ENCODE measurements at places on chromosomes 1 and 21.
A peak's percentile ranks its signal among the peaks of the same experiment; 100 is the strongest.

DNA sequence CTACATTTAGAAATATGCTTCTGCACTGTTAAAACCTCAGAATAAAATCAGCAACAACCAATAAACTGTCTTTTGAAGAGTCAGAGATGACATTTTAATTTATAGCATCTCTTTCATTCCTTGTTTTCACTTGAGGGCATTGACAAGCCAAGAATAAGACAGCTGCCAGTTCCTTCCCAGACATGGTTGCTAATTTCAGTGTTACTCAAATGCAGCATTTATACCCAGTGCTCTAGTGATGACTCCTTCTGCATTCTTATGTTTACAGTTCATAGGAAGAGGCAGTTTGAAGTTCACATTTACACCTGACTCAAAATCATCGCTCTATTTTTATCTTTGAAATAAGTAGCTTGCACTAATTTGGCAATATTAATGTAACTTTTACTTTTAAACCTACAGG lies 44.9 kb downstream of the PLA2G4A start:
- DNase-seq: no peak

GRCh38 chr21:35034203-35034926 lies 14.7 kb downstream of the RUNX1 start:
- DNase-seq: peak; percentile 20

DNA sequence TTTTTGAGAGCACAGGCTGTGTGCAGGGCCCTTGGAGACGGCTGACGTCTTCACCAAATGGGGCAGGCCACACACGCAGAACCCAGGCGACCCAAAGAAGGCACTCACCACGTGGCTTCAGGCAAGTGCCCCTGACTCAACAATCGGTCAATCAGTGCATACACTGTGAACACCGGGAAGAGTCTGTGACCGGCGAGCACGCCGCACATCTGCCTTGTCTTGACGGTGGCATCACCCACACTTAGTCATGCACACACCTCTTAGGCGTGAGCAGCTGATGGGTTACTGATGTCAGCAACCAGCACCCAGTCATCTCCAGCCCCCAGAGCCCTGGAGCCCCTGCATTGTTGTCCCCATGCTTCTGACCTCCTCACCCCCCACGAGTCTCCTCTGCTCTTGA lies 4.9 kb upstream of the LRRC3 start:
- peak; percentile 34 for DNase-seq

- no peak for DNase-seq
These were observed 27.7 kb upstream of the CSF3R start for GRCh38 chr1:36510418-36510817.

DNA sequence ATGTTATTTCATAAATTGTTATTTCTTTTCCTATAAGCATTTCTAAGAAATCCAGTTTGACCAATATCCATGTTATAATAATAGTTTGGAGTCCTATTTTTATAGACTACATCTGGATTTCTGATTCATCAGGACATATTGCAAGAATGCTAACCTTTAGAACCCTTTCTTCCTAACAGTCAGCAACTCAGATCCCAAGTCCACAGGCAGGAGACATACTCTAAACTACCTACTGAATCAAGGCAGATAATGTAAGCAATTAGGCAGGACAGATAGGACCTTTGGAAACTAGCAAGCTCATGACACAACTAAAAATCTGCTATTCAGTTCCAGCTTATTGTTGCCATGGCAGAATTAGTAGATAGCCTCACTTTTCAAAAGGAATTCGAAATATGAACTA lies 104.1 kb downstream of the DENND1B start:
- no peak for DNase-seq

- DNase-seq: peak; percentile 28
These were observed 27.0 kb upstream of the SMYD3 start for GRCh38 chr1:246534114-246534513.

DNA sequence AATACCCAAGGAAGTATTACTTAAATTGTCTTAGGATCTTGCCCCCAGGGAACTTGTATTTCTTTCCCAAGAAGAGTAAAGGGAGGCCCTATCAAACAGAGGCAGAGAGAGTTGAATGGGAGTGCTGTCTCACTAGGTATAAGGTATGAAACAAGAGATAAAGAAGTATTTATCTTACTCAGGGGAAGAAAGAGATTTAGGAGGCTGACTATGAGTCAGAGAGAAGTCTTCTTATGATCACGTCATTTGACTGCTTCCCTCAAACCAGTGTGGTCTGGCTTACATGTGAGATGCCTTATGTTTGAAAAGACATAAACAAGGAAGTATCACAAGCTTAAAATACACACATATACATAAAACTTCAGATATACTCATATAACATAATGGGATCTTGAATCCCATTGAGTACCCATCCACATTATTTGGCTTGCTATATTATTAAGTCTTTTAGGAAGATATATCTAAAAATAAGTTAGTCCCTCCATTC lies 29.6 kb downstream of the DUSP10 start:
- no peak for DNase-seq

- DNase-seq: no peak
These were observed 543.5 kb downstream of the LMO4 start for GRCh38 chr1:87872189-87872588.

DNA sequence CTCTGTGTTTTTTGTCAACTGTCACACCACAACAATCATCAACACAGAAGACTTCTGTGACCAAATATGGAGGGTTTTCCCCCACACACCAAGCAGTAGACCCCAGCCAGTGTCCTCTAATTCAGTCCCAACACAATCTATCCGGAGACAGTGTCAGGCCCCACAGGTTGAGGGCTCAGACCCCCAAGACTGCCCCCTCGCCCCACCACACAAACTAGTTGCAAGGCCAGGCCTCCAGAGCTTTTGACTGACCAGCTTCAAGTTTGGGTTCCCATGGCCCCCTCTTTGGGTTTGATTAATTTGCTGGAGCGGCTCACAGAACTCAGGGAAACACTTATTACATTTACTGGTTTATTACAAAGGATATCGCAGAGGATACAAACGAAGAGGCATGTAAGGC lies 37.2 kb downstream of the NEK2 start:
- DNase-seq: no peak

DNA sequence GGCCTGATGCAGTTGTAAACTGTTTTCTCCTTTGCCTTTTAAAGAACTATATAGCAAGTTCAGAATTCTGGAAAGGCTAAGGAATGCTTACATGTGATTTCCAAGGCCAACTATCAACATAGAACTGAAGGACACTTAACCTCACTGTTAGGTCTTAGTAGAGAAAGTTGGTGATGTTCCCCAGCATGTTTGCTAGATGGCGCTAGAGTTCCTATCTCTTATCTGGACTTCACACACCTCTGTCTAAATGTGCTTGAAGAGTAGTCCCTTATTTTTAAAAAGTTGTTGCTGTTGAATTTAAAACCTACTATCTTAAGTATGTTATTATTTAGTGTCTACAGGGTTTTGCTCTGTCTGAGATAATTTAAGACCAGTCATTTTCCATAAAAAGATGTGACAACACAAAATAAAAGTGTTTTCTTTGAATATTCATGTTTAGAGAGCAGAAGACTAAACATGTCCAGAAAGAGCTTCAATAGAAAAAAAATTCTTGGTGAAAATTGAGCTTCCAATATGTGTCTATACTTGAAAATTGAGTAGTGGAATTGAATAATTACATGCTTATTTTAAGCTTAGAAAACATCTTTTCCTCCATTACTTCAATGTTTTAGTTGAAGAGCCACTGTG lies 237.3 kb downstream of the S1PR1 start:
- DNase-seq: no peak

- DNase-seq: no peak
These were observed 79.3 kb downstream of the HMCN1 start for GRCh38 chr1:185813401-185813979.

DNA sequence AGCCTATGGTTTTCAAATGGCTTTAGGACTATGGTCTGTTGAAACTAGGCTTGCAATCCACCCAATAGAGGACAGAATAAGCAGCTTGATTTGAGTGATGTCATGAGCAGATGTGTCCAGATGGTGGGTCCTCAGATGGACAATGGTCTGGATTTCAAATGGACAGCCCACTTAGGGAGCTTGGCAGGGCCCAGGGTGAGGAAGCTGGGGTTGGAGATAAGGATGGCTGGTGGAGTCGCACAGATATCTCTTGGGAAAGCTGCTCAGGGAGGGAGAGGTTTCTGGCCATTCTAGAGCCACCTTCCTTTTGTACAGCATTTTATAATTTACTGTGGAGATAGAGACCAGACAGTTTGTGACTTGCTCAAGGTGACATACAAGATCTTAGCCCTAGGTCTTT lies 55.0 kb downstream of the NFASC start:
- no peak for DNase-seq

DNA sequence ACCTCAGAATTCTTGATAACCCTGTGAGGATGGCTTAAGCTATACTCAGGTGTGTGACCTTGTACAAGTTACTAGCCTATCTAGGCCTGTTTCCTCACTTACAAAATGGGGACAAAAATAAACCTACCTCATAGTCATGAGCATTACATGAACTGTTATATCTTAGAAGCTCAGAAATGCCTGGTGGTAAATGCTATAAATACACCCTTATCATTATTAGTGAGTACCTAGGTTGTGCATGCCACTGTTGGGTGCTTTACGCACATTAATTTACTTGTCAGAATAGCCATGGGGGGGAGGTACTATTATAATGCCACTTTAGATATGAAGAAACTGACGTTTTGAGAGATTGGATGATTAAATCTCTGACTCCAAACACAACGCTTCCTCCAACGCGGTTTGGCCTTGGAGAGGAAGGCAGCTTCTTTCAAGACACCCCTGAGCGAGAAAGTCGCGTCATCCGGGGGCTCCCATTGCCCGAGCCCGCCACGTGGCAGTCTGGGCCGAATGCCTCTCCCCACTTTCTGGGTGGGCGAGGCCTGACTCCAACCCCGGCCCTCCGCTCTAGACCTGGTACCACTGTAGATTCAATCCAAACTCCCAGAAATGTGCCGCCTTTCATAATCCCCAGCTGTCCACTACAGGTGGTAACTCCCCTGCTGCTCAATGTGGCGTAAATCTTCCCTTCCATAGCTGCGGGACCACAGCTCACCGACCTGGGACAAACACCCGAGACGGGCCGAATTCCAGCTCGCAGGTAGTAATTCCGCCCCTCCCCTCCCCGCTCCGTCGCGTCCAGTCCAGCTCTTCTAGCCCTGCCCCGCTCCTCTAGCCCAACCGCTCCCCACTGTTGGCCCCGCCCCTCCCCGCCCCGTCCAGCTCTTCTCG lies 771 bp upstream of the RAD54L start:
- no peak for DNase-seq

GRCh38 chr1:89008511-89008910 lies 14.2 kb downstream of the GBP3 start:
- DNase-seq: no peak

Data from islet precursor cell (in vitro differentiated cells).